ENCODE measurements at places on chromosomes 1 and 21.

DNA sequence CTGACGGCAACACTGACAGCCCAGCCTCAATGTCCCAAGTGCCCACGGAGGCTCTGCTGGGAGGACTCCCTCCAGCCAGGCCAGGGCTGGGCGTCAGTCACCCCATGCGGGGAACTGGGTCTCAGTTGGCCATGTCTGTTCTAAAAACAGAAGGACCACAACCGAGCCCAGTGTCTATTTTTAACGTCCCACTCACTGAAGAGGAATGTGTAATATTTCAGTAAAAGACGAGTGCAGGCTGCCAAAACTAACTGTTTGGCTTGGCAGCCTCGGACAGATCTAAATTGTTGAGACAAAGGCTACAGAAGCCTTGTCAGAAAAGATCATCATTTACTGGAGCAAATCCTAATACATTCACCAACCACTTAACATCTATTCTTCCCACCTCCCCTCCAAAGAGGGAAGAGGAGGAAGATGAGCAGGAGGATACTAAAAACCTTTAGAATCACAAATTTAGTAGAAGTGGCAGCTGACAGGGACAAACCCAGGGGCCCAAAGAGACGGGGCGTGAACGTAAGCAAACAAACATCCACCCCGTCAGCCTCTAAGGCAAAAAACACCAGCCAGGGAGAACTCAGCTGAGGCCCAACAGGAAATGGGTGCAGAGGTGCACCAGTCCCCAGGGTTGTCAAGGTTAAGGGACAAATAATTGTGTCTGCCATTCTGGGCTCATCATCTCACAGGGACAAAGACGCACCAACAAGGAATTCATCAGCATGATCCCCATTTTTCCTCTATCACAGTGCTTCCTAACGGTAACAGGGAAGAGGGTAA, 18.7 kb downstream of the C1orf198 start:
- DNase-seq, result no peak

GRCh38 chr1:64948905-64949833, 17.2 kb downstream of the JAK1 start:
- no peak for DNase-seq

DNA sequence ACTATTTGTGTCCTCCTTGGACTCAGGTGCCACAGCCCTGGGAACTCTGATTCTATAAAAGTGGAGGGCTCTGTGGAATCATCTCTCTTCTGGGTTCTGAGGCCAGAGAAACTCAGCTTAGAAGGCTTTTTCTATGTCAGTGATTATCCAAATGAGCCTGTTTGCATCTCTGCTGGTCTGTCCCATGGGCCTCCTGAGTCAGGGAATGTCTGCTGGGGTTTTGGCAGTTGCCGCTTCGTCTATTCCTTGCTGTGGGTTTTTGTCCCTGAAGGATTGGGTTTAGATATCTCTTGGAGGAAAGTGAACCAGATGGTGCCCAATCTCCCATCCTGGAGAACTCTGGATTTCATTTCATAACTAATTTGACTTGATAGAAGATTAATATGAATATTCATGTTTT, 297.6 kb downstream of the HHAT start:
- no peak for DNase-seq

GRCh38 chr1:73813716-73814115, 384.3 kb downstream of the LRRIQ3 start:
- no peak for DNase-seq

GRCh38 chr1:78607334-78607927, 12.8 kb upstream of the IFI44L start:
- no peak for DNase-seq

DNA sequence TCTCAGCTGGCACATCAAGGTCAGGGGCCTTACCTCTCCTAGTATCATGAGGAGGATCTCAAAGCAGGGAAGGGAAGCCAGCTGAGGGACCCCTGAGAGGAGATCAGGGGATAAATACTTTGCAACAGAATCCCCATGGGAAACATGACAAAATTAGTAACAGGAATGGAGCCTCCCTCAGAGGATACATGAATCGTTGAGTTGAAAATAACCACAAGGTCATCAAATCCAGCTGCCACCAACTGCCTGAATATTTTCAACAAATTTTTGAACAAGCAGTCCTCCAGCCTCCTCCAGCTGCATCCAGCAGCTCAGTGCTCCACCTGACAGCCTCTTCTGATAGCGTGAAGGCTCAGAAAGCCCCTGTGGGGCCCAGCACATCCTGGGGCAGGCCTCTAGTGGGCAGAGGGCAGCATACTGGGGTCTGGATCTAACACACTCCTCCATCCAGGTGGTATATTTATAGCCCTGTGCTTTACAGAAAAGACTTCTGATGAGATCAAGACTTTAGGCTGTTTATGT, 404.3 kb downstream of the NTNG1 start:
- no peak for DNase-seq

GRCh38 chr1:115227346-115228082, 110.5 kb downstream of the NGF start:
- no peak for DNase-seq

- no peak for DNase-seq
Observed at GRCh38 chr1:204110894-204111633, 38.1 kb downstream of the SOX13 start.

DNA sequence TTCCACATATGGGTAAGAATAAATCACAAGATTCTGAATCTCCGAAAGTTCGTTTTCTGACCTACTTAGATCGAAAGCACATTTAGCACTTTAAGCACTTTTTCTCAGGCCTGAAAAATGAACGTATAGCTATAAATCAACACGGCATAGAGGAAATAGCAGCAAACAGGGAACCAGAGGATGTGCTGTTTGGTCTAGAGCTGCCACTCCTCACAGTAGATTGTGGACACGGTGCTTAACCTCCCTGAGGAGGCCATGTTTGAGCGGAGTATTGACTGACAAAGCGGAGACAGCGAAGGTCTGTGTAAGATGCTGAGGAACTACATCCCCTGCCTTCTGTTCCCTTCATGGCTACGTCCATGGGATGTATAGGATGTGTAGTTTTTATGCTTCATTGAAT, 452.8 kb upstream of the NCAM2 start:
- DNase-seq, result no peak

GRCh38 chr1:246029616-246030015, 477.5 kb downstream of the SMYD3 start:
- no peak for DNase-seq

- DNase-seq, result no peak
Observed at GRCh38 chr1:96538111-96538641, 183.4 kb upstream of the PTBP2 start.

GRCh38 chr1:205922314-205922713, 20.9 kb downstream of the SLC26A9 start:
- DNase-seq, result no peak

DNA sequence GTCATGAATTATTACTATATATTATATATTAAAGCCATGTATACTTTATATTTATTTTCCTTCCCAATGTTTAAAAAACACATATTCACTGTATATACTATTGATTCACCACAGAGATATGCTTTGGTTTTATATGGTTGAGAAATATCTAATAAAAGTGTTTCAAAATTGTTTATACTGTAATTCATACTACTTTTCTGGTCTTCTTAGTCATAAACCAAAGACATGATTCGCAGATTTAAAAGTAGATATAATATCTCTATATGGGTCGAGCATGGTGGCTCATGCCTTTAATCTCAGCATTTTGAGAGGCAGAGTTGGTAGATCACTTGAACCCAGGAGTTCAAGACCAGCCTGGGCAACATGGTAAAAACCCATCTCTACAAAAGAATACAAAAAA, 738.4 kb downstream of the USP25 start:
- no peak for DNase-seq

GRCh38 chr1:102891868-102892625, 216.3 kb downstream of the COL11A1 start:
- DNase-seq, result no peak

- no peak for DNase-seq
Observed at GRCh38 chr1:9069326-9070100, at the start of gene SLC2A5. SLC2A5 (minus strand) TSS chr1:9069635; CDS start chr1:9069536, 99 bp downstream.

DNA sequence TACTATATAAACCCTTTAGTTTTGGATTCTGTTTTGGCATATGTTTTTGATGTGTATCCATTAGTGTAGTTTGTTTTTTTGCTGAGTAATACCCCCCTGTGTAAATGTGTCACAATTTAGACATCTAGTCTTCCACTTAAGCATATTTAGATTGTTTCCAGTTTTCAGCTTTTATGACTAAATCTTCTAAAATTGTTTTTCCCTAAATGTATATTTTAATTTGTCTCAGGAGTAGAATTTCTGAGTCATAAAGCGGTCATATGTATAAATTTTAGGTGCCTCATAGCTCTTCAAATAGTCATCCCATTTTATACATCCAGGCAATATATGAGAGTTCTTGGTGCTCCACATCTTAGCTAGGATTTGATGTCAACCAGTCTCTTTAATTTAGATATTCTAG, 1348.0 kb downstream of the MRPL39 start:
- DNase-seq, result no peak

GRCh38 chr1:43783671-43784205, 76.4 kb downstream of the ST3GAL3 start:
- DNase-seq, result peak; percentile 64

GRCh38 chr1:33624261-33624990, 152.0 kb downstream of the ZSCAN20 start:
- no peak for DNase-seq

GRCh38 chr1:244672946-244673682, 20.2 kb downstream of the DESI2 start:
- DNase-seq, result no peak

GRCh38 chr1:156001662-156002171, 19.0 kb downstream of the SSR2 start:
- no peak for DNase-seq

- no peak for DNase-seq
Observed at GRCh38 chr1:206776229-206776628, 3.9 kb upstream of the IL10 start.

All from NCI-H2081 treated with DMSO at 0.1 percent for 48 hours (cell line).